Hematopoietic multipotent progenitor cell treated with erythropoietin and hydrocortisone succinate and interleukin-3 and kit ligand, for 8 days (in vitro differentiated cells): ENCODE measurements at places on chromosomes 7 and 10.

DNA sequence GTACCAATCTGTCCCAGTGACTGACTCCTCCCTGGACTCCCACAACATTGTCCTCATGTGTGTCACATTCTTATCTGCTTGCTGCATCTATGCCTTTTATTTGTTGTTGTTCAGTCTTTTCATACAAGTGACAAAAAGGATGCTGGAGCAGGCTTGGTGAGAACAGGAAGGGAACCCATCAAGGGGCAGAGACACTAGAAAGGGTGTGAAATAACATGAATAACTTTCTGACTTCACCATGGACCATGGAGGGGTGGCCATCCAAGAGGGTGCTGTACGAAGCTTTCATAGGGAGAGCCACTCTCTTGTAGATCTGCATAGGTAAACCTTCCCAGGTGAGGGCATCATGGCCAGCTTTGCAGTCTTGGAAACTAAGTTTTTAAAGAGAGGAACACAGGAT is 14.5 kb downstream of the GIMAP8 start:
- DNase-seq, result no peak

- DNase-seq, result no peak
Observed at GRCh38 chr7:102424787-102425218, 8.6 kb upstream of the ORAI2 start.

DNA sequence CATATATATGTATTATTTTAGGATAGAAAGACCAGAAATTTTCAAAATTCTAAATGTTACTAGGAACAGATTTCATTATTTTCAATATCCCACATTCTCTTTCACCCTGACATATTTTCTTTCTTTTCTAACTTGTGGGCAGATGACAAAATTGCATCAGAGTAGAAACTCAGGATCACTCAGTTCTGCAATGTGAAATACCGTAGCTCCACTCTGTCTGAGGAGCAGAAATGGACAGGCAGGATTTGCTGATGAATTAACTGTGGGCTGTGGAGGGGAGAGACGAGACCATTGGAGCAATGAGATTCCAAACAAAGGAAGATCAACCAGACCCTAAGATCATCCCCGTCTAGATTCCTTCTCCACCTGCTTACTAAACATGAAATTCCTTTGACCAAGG is 37.0 kb upstream of the SVOPL start:
- DNase-seq, result no peak

DNA sequence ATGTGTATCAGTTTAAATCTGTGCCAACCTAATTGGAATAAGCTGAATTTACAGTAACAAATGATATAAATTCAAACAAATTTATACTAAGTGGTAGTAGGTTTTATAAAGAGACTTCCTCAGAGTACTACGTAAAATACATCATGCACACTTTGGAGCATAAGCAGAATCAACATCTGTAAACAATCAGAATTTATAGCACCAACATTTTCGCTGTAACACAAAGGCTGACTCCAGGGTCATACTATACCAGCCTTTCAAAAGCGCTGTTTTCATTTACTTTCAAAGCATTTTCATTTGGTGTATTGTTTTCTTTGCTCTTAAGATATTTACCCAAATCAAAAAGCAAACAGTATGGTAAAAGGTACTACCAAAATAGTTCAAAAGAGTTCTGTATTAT is 29.3 kb upstream of the TMEM168 start:
- no peak for DNase-seq

GRCh38 chr10:74752371-74753040 is 73.9 kb upstream of the KAT6B start:
- DNase-seq, result no peak

GRCh38 chr10:1273372-1274105 is 217.4 kb downstream of the WDR37 start:
- DNase-seq, result no peak

GRCh38 chr7:106057962-106058927 is 53.9 kb downstream of the SYPL1 start:
- peak; percentile 10 for DNase-seq

GRCh38 chr10:66931340-66931948 is 5.6 kb downstream of the LRRTM3 start:
- DNase-seq, result peak; percentile 69

- DNase-seq, result no peak
Observed at GRCh38 chr7:81662531-81662930, 107.3 kb downstream of the HGF start.

- DNase-seq, result no peak
Observed at GRCh38 chr7:23207021-23207420, 25.2 kb downstream of the NUP42 start.

DNA sequence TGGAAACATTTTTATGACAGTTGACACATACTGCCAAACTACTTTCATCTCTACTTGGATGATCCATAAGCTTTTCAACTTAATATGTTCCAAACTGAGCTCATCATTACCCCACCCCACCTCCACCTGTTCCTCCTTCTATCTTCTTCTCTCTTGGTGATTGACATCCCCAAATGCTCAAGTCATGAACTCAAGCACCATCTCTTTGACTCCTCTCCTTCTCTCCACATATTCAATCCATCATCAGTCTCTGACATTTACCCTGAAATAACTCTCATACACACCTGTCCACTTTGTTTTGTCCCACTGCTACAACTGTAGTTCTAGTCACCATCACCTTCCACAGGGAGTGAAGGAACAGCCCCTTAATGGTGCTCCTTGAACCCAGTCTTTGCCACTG is 43.3 kb downstream of the SGCE start:
- DNase-seq, result no peak

DNA sequence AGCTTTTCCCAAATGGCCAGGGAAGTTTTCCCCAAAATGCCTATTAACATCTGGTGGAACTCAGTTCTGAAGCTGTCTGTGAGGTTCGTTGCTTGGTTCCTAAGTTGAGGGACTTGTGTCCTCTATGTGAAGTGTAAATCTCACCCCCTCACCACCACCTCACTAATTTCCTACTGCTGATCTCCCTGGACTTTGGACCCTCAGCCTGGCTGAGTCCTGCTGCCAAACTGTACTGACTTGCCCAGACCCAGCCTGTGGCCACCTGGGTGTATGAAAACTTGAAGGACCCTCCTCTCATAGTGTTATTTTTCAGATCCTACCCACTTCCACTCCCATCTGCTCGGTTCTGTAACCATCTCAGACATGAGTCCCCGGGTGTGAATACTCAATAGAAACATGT is 94.9 kb downstream of the MET start:
- no peak for DNase-seq

GRCh38 chr10:70481831-70482530 is 3.4 kb downstream of the PALD1 start:
- no peak for DNase-seq

- DNase-seq, result no peak
Observed at GRCh38 chr10:110461088-110461487, 36.6 kb upstream of the DUSP5 start.

GRCh38 chr7:104926601-104927041 is 87.4 kb upstream of the KMT2E start:
- DNase-seq, result no peak

- no peak for DNase-seq
Observed at GRCh38 chr10:76305930-76306615, 874.6 kb downstream of the LRMDA start.

GRCh38 chr7:17462131-17462631 is 163.7 kb downstream of the AHR start:
- DNase-seq, result no peak

GRCh38 chr7:28020302-28020940 is 160.2 kb downstream of the JAZF1 start:
- DNase-seq, result peak; percentile 77

DNA sequence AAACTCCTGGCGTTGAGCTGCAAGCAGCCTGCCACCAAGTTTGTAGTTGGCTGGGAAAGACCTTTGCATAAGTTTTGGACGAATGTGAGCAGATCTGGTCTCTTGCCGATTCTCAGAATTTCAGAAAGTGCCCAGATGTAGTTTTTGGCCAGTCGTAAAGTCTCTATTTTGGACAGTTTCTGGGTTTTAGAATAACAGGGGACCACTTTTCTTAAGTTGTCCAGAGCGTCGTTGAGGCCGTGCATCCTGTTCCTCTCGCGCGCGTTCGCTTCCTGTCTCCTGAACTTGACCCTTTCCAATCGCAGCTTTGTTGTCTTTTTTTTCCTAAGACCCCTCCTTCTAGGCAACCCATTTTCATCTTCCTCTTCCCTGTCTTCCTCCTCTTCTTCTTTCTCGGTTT is 1.8 kb downstream of the NEUROD6 start:
- DNase-seq, result no peak

DNA sequence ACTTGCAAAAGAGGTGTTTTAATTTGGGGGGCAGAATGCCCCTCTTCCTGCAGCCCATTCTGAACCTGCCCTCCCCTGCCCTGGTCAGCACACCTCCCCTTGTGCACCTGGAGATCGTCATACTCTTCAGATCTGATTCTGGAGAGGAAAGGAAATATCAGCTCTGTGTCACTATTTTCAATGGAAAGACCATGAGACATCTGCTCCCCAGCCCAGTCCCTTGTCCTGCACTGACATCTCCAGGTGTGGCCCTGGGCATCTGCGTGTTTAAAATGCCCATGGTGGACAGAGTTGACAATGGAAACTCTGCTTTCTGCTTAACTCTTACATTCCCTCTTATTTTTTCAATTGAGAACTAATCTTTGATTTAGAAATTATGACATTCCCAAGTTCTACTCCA is 41.6 kb upstream of the RASGEF1A start:
- DNase-seq, result no peak

DNA sequence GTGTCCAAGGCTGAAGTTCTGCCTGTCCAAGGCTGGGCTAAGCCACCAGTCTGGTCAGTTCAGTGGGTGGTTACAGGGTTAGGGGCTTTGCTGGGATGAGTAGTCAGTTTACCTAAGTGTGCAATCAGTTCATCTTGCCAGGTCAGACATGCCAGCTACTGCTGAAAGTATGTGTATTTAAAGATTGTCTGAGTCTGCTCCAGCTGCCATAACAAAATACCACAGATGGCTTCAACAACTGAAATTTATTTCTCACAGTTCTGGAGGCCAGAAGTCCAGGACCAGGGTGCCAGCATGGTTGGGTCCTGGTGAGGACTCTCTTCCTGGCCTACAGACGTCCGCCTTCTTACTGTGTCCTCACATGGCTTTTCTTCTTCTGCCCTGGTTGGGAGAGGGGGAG is 52.4 kb upstream of the TNS3 start:
- DNase-seq, result no peak

GRCh38 chr7:77827999-77828398 is 29.4 kb downstream of the PHTF2 start:
- DNase-seq, result peak; percentile 32

GRCh38 chr7:110148054-110148453 is 942.9 kb upstream of the LRRN3 start:
- DNase-seq, result no peak

GRCh38 chr10:125961743-125962142 is 65.4 kb downstream of the FANK1 start:
- DNase-seq, result no peak

- DNase-seq, result no peak
Observed at GRCh38 chr10:119441151-119441821, 101.2 kb downstream of the RGS10 start.

DNA sequence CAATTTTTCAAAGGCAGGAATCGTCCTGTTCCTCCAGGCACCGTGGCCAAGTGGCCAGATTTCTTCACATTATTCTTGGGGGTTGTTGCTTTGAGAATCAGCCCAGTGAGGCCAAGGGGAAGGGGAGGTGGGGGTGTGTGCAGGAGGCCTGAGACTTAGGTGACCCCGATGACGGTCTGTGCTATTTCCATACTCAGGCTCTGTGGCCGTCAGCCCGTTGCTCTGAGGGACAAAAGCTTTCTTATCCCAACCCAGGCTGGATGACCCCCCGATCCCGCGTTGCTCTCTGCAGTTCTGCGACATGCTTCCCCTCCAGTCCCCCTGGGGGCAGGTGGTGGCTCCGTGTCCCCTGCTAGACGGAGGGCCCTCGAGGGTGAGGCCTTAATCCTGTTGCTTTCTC is 14.2 kb downstream of the DOCK1 start:
- no peak for DNase-seq

- peak; percentile 78 for DNase-seq
Observed at GRCh38 chr10:79149662-79150443, 81.1 kb downstream of the ZMIZ1 start.

DNA sequence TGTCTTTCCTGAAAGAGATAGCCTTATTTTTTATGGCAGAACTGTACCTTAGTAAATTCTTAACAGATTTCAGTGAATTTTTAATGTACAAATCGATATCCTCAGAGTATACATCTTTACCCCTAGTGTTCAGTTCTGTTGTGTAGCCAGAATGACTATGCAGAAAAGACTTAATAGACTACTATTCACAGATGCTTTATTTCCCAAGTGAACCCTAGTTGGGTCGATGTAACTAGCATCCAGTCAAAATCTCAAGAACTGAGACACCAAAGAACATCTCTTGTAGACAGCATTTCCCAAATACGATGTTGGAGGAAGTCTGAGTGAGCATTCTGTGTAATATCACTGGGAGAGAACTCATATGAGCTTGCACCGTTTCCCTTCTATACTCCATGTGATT is 1.5 kb downstream of the AKR1C3 start:
- DNase-seq, result peak; percentile 52
